ENCODE measurements at places on chromosomes 16 and 17.

- no peak for DNase-seq
Measured at GRCh38 chr17:16463358-16464302, 28.4 kb downstream of the LRRC75A start.

- DNase-seq = no peak
Measured at GRCh38 chr16:81385031-81385756, 59.4 kb upstream of the CMIP start.

- no peak for DNase-seq
Measured at GRCh38 chr17:75039238-75039637, 7.5 kb downstream of the ATP5PD start.

GRCh38 chr17:46745376-46745775, 73.1 kb downstream of the WNT3 start:
- DNase-seq = no peak

- DNase-seq = no peak
Measured at GRCh38 chr17:64783031-64783461, 120.9 kb upstream of the SMURF2 start.

GRCh38 chr17:80220054-80220735, at the start of the genes SGSH and SLC26A11:
SGSH (minus strand) TSS chr17:80220333; CDS start chr17:80220313, 20 bp downstream.
SLC26A11 (plus strand) TSS chr17:80220427; CDS start chr17:80221561, 1,134 bp downstream.
- no peak for DNase-seq

DNA sequence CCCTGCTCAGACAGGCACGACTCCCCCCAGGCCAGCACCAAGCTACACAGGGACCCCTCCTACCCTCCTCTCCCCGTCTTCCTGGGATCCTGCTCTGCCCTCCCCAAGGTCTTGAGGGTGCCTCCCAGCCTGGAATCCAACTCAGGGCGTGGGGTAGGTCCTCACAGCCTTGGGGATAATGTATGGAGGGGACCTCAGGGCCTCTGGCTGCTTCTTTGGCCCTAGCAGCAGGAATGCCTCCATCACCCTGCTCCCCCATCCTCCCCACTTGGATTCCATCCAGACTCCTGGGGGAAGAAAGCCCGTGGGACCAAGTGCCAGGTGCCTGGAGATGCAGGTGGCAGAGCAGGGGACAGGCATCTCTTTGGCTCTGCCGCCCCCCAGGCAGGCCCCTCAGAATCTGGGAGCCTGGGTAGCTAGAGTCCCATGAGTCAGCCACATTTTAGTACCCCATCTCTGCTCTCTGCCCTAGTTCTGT, 10.7 kb upstream of the STAC2 start:
- no peak for DNase-seq

GRCh38 chr16:84501077-84501735, 3.3 kb downstream of the MEAK7 start:
- no peak for DNase-seq

- no peak for DNase-seq
Measured at GRCh38 chr17:50973557-50974494, 107.7 kb upstream of the TOB1 start.

GRCh38 chr17:8746501-8747236, 2.0 kb upstream of the CCDC42 start:
- DNase-seq = no peak

DNA sequence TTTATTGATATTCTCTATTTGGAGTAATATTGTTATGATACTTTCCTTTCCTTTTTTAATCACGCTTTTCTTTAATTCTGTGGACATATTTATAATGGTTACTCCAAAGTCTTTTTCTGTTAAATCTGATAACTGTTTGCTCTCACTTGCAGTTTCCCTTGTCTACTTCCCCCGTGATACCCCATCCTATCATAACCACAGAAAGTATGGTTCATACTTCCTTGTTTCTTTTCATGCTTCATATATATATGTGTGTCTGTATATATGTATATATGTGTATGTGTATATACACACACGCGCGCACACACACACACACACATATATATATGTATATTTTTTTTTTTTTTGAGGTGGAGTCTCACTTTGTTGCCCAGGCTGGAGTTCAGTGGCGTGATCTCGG, 23.5 kb downstream of the SPECC1 start:
- no peak for DNase-seq

- no peak for DNase-seq
Measured at GRCh38 chr16:75197522-75198134, 9.3 kb downstream of the CTRB2 start.

GRCh38 chr17:20281860-20282259, 185.5 kb downstream of the LGALS9B start:
- no peak for DNase-seq

DNA sequence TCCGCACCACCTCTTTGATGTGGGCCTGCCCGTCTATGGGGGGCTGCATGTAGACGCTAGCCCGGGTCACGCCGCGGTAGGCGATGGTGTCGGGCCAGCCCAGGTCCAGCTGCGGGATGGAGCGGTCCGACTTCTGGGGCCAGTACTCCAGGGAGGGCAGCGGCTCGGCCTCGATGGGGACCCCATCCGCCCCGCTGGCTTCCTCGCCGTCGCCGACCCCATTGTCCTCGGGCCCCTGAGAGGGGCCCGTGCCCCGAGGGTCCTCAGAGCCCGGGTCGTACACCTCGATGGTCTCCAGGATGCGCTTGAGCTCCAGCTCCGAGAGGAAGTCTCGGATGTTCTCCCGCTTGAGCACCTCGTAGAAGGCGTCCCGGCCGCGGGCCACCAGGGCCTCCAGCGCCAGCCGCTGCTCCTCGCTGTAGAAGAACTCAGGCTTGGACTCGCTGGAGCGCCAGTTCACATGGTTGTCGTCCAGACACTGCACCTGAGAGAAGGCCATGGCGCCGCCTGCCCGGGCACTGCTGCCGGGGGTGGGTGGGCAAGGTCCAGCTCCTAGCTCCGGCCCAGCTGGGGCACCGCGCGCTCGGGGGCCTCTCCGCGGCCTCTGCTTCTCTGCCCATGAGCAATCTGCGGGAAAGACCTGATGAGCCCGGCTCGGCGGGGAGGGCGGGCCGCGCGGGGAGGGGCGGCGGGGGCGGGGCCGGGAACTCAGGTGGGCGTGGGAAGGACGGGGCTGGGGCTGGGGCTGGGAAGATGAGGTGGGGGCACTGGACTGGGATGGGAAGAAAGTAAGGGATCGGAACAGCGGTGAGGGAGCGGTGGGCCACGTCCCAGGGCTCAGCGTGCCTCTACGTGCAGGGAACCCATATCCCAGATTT, 782 bp downstream of the FAM83G start:
- DNase-seq = no peak

DNA sequence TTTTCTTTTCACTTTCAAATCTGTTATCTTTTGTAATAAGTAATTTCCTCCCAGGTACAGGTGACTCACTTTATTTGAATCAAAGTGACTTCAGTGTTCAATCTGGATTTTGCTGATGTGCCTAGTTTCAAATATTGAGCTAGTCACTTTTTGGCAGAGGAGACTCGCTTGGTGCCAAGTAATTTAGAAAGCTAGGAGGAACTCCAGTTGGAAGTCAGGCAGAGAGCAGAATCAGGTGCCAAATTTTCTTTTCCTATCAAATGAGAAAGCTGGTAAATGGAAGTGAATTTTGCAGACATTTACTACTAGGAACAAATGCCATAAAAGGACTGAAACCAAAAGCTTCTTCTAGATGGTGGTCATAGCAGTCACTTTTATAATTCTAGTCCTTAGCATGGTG, 656.0 kb upstream of the KIF2B start:
- DNase-seq = no peak

Data from DND-41 (cell line).